ENCODE measurements at places on chromosomes 1 and 21.
A peak's percentile ranks its signal among the peaks of the same experiment; 100 is the strongest.

GRCh38 chr1:187413405-187414169, 584.8 kb downstream of the PLA2G4A start:
- DNase-seq = no peak

DNA sequence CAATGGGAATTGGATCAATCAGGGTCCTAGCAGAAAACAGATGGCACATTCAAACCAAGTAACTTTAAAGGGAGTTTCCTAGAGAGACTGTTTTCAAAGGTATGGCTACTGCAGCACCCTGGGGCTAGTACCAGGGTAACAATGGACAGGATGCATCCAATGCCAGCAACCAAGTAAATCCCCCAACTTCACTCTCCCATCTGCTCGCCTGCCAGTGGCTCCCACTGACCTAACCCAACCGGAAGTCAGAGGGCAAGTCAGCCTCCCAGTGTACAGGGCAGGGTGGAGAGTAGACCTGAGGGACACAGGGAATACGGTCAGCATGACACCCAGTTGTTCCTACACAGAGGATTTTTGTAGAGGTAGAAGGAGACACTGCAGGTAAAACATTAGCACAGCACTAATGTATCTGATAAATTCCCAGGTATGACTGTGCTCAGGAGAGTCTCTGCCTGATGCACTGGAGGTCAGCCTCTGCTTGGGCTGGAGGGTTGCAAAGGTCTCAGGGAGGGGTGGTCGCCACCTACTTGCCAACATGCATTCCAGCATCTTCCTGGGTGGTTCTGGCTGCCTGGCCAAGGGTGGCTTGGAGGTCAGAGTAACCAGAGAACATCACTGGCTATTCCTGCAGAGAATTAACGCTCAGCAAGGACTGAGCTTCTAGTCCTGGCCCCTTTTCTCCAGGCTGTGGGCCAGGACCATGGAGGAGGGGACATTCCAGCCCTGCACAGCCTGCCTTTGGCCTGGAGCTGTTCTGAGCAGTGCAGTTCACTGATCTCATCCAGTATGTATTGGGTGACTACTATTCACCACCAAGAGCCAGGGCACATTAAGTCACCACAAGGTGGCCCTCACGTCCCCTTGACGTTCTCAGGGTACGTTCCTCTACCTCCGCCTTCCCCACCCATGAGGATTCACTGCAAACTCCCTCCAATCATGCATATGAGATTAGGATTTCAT, 5.1 kb upstream of the GJA4 start:
- DNase-seq = no peak

DNA sequence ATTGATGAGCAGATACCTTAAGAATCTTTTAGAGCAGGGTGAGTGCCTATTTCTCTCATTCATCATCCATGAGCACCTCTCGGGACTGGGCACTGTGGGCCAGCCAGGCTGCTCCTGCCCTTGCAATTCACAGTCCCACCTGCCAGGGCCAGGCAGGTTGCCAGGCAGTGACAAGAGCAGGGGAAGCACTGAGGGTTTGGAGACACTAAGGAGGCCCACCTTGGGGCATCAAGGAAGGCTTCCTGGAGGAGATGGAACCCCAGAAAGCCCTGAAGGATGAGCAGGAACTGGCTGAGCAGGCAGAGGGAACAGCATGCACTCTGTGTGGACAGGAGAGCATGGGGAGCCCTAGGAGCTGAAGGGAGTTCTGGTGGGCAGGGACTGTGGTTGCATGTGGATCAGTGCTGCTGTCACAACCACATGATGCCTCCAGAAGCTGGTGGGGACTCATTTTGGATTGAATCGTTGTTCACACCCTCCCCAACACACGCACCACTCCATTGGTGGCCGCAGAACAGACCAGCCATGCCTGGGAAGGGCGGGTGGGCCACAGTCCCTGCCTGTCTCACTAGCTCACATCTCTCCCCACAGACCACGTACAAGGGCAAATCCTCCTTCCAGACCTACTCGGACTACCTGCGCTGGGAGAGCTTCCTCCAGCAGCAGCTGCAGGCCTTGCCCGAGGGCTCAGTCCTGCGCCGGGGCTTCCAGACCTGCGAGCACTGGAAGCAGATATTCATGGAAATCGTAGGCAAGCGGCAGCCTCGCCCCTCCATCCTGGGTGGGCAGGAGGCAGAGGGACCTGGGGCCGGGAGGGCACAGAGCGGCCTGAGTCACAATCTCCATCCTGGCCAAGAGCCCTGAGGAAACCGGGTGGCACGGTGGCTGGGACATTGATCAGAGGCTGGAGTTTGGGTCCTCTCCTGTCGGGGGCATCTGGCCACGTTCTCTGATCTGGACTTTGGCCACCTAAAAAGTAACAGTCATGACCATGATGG, 55.1 kb downstream of the DISP3 start:
- DNase-seq = no peak

DNA sequence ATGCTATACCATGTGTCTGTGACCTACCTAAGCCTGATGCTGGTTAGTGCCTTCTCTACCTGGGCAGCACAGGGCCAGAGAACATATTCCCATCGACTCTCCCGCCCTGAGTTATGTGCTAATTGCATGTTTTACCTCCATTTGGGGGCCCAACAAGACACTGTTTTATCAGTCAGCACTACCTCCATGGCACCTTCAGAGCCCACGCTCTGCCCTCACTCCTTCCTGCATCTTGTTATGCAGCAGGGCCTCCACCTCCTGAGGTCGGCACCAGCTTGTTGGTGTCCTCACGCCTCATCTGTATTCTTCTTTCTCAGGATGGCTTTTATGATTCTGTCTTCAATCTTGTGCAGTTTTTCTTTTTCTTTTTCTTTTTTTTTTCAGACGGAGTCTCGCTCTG, 11.9 kb downstream of the WNT9A start:
- no peak for DNase-seq

DNA sequence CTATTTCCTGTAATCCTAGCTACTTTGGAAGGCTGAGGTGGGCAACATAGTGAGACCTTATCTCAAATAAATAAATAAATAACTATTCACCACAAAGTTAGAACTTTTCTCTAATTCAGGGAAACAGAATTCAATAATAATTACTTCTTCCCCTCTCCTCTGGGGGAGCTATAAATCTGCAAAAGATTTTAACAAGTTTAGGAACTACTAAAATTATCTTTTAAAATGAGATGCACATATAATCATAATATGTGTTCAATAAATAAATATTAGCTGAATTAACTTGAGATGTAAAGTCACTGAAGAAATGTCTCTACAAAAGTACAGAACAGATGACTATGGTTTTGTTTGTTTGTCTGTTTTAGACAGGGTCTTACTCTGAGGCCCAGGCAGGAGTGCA, 14.1 kb downstream of the WDR47 start:
- DNase-seq = no peak

DNA sequence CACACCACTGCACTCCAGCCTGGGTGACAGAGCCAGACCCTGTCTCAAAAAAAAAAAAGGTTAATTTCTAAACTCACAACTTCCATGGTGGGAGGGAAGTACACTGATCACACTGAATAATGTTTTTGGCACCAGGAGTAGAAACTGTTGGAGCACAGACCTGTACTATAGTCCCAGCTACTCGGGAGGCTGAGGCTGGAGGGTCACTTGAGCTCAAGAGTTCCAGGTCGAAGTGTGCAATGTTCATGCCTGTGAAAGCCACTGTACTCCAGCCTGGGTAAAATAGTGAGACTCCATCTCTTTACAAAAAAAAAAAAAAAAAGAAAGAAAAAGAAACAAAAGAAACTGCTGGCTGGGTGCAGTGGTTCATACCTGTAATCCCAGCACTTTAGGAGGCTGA, 35.3 kb downstream of the TMEM50B start:
- DNase-seq = no peak

- no peak for DNase-seq
These were observed 65.4 kb upstream of the SSBP3 start for GRCh38 chr1:54471588-54471987.

GRCh38 chr1:61299463-61299862, 217.1 kb downstream of the NFIA start:
- DNase-seq = no peak

DNA sequence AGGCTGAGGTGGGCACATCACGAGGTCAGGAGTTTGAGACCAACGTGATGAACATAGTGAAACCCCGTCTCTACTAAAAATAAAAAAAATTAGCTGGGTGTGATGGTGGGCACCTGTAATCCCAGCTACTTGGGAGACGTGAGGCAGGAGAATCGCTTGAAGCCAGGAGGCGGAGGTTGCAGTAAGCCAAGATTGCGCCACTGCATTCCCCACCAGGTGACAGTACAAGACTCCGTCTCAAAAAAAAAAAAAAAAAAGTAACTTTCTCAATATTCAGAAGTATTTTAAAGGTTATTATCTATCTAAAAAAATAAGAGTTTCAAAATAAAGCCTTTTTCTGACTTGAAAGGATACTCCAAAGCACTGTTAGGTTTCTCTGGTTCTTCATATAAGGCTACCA, 5.9 kb downstream of the MYCBP start:
- no peak for DNase-seq

DNA sequence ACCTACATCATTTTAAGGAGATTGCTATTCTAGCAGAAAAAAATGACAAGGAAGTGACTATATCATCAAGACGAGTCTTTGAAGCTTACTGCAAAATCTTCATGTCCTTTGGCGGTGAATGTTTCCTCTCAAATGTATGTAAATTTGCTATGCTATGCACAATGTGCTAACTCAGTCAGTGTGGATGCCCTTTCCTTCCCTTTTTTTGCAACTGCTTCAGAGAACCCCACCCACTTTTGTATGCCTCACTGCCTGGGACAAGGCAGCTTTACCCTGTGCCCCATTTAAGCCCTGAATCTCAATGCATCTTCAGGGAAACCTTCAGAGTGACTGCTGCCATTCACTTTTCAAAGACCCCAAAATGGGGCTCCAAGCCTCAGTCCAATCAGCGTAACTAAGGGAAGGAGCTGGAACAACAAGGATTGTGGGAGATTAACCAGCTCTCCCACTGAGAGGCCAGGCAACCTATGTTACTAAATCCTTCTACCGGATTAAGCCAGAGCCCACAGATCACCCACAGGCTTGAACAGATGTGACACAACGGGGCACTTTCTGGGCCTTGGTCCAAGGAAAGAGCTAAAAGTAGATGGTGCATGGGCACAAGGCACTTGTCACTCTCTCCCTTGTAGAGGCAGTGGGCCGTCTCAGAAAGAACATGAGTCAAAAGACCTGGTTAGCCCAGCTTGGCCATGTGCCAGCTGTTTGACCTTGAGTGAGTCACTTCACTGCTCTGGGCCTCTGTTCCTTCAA, 154.4 kb downstream of the PLPP3 start:
- no peak for DNase-seq

GRCh38 chr1:61190618-61191432, 108.5 kb downstream of the NFIA start:
- no peak for DNase-seq

- no peak for DNase-seq
These were observed 52.8 kb downstream of the IGSF21 start for GRCh38 chr1:18160290-18160942.

GRCh38 chr1:161791904-161792655, 26.0 kb downstream of the ATF6 start:
- no peak for DNase-seq

DNA sequence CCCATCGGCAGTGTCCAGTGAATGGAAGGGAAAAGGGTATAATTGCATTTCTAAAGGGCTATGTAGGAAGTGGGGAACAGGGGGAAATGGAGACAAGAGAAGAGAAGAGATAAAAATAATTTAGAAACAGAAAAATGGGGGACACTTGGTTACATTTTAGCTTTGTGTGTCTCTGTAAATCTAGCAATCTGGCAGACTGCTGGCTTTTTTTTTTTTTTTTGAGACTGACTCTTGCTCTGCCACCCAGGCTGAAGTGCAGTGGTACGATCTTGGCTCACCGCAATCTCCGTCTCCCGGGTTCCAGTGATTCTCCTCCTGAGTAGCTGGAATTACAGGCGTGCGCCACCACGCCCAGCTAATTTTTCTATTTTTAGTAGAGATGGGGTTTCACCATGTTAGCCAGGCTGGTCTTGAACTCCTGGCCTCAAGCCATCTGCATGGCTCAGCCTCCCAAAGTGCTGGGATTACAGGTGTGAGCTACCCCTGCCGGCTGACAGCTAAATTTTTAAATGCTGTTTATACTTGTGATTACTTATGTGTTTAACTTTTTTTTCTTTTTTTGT, 53.4 kb downstream of the AGPAT3 start:
- no peak for DNase-seq

DNA sequence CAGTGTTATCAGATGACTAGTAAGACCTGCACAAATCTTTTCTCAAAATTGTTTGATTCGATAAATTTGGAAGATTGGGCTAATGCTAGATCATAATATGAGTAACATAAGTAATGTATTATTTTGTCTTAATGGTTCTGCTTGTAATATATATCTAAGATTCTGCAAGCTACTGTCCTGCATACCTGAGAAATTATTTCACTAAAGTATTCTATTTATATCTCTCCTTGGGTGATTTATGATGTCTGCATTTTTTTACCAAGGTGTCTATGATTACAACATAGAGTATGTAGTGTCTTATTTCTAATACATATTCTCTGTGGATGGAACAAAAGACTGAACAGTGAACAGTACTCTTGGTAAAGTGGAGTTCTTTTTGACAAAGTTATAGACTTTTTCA, 166.6 kb downstream of the CLEC20A start:
- no peak for DNase-seq

GRCh38 chr1:222028116-222028515, 286.2 kb upstream of the DUSP10 start:
- DNase-seq = no peak

GRCh38 chr1:41238311-41238988, 3.7 kb downstream of the SCMH1 start:
- DNase-seq = no peak

DNA sequence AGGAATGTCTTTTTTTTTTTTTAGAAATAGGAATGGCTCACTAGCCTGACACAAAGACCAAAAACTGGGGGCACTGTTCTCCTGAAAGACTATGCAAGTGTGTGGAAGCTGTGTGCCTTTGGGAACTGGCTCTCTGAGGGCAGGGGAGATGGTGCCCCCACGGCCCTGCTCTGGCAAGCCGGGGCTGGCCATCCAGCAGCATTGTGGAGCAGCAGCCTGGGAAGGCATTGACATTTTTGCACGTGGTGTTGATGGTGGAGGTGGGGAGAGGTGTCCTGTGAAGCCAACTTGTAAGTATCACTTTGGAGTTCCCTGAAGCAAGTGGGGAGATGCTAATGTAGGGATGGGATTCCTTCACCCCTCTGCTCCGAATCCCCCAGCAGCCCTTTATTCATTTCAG, 460.1 kb downstream of the RPS6KC1 start:
- no peak for DNase-seq

GRCh38 chr1:33358795-33359503, 38.1 kb upstream of the A3GALT2 start:
- DNase-seq = no peak

DNA sequence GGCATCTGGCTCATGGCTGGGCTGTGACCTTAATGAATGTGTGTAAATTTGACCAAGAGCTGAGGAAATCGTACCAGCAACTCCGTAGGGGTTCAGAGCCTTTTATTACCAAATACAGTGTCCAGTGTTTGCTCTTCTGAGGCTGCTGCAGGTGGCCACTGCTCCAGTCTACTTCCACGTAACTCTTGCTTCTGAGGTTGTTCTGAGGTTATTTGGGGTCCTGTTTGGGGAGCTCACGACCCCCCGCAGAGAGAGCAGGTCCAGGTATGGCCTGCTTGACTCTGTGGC, 33.6 kb downstream of the MAN1C1 start:
- DNase-seq = no peak

GRCh38 chr1:110780600-110781484, 92.1 kb upstream of the CD53 start:
- DNase-seq = peak; percentile 28
